Stimulated activated CD4-positive, alpha-beta T cell treated with anti-CD3 and anti-CD28 coated beads, Interleukin-4, amount 100 ng/mL, for 48 hours (primary cell): ENCODE measurements at places on chromosomes 6 and 20.

- DNase-seq: no peak
Measured at GRCh38 chr6:87806099-87806498, 104.1 kb upstream of the AKIRIN2 start.

DNA sequence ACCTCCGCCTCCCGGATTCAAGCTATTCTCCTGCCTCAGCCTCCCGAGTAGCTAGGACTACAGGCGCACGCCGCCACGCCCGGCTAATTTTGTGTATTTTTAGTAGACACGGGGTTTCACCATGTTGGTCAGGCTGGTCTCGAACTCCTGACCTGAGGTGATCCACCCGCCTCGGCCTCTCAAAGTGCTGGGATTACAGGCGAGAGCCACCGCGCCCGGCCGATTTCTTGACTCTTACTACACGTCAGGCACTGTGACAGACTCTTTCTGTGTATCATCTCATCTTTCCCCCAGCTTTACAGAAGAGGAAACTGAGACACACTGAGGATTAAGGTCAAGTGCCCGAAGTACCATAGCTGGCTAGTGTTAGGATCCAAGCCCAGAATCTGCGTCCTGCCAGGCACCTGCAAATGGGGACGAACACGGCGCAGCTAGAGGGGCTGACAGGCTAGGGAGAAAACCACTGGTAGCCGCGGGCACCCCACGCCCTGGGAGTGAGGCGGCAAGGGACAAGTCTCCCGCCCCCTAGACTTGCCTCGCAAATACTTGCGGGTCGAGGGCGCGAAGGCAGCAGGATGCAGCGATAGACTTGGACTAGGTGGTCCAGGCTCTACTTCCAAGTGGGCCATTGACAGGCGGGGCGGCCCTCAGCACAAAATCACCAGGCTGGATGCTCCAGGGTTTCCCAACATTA is 1.1 kb upstream of the TAF8 start:
- DNase-seq: no peak

DNA sequence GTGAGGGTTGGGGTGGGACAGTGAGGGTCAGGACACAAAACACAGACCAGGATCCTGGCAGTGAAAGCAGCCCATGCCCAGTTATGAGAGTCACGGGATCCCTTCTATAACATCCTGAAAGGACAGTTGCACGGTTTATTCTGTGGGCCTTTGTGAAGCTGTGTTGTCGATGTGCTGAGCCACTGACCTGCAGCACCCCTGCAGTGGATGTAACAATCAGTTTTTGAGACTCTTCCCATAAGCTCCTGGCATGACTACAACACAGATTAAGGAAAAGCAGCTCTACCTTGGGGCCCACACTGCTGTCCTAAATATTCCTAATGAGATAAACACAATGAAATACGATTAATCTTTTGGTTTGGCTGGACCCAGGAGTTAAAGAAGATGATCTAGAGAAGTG is 3.7 kb downstream of the PYGB start:
- no peak for DNase-seq

- no peak for DNase-seq
Measured at GRCh38 chr6:154298297-154298696, 58.3 kb downstream of the IPCEF1 start.

GRCh38 chr6:37324131-37325033 is 29.4 kb upstream of the RNF8 start:
- peak; percentile 19 for DNase-seq

- no peak for DNase-seq
Measured at GRCh38 chr20:35637276-35637675, 21.6 kb downstream of the SPAG4 start.

DNA sequence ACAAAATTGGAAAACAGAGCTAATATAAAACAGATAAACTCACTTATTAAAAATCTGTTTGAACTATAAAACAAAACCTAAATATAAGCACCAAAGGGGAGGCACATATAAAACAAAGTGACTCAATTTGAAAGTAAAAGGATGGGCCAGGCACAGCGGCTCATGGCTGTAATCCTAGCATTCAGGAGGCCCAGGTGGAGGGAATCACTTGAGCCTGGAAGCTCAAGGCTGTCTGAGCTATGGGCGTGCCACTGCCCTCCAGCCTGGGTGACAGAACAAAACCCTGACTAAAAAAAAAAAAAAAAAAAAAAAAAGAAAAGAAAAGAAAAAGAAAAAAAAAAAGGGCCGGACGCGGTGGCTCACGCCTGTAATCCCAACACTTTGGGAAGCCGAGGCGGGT is 31.1 kb upstream of the SMAP1 start:
- DNase-seq: no peak
